ENCODE measurements at places on chromosomes 7 and 10. TPM values are rescaled to one million over a fixed set of nuclear protein-coding genes. Genes with fewer than 3 reads are reported as not detected.
A peak's percentile ranks its signal among the peaks of the same experiment; 100 is the strongest.

DNA sequence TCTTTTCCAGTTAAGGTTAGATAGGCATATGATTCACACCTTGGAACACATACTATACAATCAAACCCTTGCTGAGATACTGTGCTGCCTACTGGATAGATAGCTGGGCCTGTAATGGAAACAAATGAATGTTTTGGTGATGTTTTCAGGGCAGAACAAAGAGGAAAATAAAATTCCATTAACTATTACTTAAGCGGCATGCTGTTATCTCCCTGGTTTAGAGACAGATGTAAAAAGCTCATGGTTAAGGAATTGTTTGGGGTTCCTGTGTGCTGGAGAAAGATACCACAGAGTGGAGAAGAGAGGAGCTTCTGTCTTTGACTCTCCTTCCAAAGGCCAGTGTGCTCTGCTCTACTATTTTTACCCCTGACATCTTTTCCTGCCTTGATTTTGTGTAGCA is 341.1 kb downstream of the PLXDC2 start:
- no peak for DNase-seq

DNA sequence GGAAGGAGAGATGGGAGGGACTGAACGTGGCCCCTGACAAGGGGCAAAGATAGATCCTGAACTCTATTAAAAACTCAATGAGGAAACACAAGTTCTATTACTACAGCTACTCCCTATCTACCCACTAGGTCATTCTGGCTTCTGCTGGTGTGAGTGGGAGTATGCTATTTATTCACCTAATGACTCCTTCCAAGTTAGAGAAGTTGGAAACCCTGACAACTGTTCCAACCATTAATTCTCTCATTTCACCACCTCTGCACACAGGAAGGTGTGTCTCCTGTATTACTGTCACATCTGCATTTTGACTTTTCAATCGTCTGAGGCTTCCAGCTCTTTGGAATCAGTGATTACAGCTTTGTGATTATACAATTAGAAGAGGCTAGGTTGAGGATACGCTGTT is 169.4 kb upstream of the ADO start:
- no peak for DNase-seq

- DNase-seq: peak; percentile 67
These were observed 401.9 kb downstream of the TNS3 start for GRCh38 chr7:47179812-47180515.

GRCh38 chr7:151064454-151064853 is 5.1 kb downstream of the SLC4A2 start:
- no peak for DNase-seq

DNA sequence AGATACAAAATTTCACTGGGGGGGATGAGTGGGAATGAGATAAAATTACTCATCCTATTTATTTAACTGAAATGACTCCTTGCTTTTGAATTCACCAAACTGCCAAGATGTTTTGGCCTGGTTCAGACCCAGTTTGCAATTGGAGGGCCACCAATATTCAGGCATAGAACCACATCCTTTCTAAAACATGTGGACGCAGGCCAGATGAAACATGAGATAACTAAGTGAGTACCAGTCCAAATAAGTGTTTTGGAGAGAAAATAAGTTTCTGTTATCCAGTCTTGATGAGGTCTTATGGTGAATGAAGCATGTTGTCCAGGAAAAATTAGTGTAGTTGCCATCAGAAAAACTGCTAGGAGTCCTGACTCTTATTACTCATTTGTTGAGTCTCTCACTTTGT is 36.3 kb upstream of the PDK4 start:
- no peak for DNase-seq

Gene PDE6C
- not detected for total RNA-seq

Gene MEOX2
- 0.92 TPM for total RNA-seq

Gene GRM3
- 57.1 TPM for total RNA-seq

Gene AASS
- 22.7 TPM for total RNA-seq
